ENCODE measurements at places on chromosomes 3 and 15. TPM values are rescaled to one million over a fixed set of nuclear protein-coding genes. Genes with fewer than 3 reads are reported as not detected.
A peak's percentile ranks its signal among the peaks of the same experiment; 100 is the strongest.

- peak; percentile 79 for DNase-seq
Measured at GRCh38 chr3:42501681-42502428, 588 bp upstream of the VIPR1 start.

DNA sequence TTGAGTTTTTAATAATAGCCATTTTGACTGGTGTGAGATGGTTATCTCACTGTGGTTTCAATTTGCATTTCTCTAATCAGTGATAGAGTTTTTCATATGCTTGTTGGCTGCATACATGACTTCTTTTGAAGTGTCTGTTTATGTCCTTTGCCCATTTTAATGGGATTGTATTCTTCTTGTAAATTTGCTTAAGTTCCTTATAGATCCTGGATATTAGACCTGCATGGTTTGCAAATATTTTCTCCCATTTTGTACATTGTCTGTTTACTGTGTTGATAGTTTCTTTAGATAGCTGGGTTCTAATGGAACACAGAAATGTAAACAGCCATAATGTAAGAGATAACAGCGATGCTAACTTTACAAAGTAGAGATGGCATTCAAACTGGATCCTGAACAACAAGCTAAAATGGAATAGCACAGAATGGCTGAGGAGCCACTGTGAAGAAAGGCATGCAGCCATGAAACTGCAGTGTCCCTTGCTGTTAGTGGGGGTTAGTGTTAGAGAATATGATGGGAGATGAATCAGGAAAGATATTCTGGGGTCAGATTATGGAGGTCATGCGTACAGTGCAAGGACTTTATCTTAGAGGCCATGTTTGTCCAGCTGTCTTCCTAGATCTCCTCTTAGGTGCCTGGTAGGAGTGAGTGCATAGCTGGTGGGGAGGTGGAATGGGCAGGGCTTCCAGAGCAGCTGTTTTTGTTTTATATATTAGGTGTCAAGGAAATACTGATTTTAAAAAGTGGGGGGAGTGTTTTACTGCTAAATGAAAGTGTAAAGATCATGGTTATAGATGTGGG lies 48.1 kb downstream of the BBS4 start:
- DNase-seq: no peak

The LCTL gene
- total RNA-seq: not detected

- no peak for DNase-seq
Measured at GRCh38 chr3:123064506-123064905, 2.3 kb upstream of the PDIA5 start.

All from cardiac septum (tissue), 1 donor.